ENCODE measurements at places on chromosomes 1 and 21.

GRCh38 chr1:9256332-9256731 lies 21.8 kb downstream of the H6PD start:
- no peak for DNase-seq

DNA sequence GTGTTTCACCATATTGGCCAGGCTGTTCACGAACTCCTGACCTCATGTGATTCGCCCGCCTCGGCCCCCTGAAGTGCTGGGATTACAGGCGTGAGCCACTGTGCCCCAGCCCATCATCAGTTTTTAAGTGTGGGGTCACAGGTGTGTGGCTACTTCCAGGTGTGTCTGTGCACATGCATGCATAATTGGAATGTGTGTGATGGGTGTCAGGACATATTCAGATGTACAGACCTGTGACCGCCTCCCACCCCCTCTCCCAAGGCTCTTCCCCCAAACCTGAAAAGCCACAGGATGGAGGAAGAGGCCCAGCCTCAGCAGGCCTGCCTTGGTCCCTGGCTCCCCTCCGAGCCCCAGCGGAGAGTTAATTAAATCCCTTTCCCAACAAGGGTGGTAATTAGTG lies 37.3 kb upstream of the CSF3R start:
- no peak for DNase-seq

DNA sequence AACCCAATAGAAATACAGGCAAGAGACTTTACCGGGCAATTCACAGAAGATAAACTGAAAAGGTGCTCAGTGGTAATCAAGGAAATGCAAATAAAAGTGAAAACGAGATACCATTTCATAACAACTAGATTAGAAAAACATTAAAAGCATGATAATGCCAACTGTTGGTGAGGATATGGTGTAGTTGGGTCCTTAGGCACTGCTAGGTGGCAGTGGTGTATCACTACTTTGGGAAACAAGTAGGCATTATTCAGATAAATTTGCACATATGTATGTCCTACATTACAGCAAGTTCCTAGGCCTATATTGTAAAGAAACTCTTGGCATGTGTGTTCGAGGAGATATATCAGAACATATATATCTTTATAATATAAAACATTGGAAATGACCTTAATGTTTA lies 31.0 kb downstream of the AZIN2 start:
- no peak for DNase-seq

DNA sequence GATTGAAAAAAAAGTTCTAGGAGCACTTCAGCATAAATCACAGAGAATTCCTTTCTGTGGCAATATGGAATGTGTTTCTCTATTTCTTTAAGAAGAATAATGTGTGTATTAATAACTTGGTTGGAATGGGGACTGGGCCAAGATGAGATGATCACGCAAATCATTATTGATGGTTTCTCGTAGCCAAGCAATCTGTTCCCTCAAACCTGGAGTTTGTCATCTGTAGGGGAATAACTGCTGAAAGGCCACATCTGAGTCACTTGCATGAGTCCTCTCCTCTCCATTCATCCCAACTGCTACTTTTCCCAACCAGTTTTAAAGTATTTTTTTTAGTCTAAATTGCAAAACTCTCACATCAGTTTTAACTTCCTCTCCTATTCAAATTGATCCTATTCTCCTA lies 480.4 kb downstream of the PLPP3 start:
- DNase-seq, result peak; percentile 99

DNA sequence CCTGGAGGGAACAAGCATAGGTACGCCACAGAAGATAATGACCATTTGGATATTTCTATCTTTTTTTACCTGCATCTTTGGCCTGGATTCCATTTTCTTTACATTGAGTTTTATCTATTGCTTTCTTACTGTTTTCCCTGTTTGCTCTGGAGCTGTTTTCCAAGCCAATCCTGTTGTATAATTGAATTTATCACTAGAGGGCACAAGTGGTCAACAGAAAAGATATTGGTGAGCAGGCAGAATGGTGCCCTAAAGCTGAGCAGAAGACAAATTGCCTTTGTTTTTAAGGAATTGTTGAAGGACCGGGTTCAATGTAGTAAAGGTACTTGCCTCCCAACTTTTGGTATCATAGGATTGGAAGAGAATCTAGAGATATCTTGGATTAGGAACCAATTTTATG lies 152.8 kb downstream of the PPP1R12B start:
- peak; percentile 43 for DNase-seq

- no peak for DNase-seq
These were observed 9.8 kb upstream of the CAPZB start for GRCh38 chr1:19495000-19495656.

DNA sequence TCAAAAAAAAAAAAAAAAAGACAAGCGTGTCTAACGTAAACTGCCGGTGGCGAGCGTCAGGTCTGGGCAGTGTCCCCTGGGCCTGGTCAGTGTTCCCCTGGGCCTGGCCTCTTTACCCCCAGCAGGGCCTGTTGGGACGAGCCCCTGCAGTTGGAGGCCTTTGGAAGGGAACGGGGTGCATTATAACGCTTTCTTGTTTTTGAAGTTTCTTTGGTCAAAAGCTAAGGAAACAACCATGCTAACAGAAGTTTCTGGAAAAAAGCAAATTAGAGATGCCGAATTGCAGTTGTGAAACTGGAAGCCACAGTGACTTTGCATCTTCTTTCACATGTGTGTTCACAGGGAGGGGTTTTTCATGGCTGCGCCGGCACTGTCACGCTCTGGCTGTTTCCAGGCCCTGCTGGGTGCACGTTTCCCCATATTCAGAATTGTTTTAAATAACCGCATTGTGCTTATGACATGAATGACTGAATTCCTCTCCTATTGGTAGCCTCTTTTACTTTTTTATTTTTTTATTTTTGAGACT lies 16.0 kb downstream of the RRP1 start:
- no peak for DNase-seq

DNA sequence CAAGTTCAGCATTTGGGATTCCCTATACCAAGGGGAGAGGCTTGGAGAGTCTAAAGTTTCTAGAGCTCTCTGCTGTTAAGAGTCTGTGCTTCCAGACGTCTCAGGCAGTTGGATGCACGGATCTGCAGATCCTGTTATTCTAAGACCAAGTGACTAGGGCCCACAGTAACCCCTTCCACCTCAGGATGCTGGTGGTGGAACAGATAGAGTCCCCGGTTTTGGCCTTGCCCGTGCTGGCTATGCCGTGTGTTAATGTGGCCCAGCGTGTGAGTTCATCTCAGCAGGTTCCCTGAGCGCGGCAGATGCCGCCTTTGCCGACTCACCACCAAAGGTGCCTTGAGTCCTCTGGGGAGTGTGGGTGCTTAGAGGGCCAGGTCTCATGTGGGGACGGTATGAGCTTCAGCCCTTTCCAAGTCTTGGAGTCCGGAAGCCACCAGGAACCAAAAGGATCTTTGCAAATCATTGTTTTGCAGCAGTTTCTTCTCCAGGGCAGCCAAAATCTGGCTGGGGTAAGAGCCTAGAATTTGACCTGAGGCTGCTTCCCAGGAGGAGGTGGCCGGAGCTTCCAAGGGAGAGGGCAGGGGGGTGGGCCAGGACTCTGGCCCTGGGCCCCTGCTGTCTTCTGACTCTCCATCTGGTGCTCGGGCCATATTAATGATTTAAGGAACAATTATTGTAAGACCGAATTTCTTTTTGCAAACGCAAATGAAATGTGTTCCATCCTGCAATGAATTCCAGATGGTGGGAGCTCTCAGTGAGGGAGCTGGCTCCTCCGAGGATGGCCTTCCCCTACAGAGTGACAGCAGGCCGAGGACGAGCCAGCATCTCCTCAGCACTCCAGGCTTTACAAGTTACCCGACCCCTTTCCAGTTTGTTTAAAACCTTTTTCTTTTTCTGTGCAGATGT lies 205.7 kb downstream of the FOXD2 start:
- DNase-seq, result peak; percentile 18
